ENCODE measurements at places on chromosomes 11 and 22.

DNA sequence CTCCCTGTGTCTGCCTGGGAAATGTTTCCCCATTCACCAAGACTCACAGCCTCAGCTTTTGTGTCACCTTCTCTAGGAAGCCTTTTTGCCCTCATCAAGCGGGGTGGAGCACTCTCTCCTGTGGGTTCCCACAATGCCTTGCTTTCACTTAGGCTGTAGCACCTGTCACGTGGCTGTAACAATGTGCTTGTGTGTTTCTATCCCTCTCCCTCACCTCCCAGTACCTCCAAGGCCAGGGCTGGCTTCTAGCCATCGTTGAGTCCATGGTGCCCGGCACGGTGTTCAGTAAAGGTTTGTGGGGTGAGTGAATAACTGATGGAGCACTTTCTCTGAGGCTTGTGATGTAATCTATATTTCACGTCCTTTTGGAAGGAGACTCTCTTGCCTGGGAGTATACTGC, 153.2 kb downstream of the TTC17 start:
- DNase-seq, result no peak

DNA sequence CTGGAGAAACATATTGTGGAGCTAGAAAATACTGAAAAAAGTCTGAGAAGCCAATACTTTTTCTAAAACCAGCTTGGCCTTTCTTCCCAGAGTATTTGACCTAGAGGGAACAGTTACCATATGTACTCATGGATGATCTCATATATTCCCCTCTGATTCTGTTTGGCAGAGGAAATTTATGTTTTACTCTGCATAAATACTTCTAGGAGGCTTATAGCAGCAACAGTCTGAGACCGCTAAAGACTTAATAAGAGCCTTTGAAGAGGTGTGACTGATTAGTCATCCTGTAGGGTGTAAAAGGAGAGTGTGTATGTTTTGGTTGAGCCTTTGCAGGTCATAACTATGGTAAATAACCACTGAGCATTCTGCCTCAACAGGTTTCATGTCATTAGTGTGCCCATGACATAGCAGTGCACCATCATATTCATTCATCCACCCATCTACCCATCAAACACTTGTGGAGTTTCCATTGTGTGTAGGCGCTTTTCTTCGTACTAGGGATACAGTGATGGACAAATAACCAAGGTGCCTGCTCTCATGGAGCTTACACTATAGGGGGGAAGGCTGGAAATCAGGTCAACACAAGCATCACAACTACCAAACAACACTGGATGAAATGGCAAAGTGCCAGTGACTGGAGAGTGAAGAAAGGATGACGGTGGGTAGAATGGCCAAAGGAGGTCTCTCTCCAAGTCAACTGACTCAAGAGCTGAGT, 44.5 kb downstream of the TRAF6 start:
- no peak for DNase-seq

- DNase-seq, result no peak
These were observed 72.6 kb downstream of the CCDC34 start for GRCh38 chr11:27290261-27291050.

- DNase-seq, result no peak
These were observed 10.6 kb downstream of the SELENOM start for GRCh38 chr22:31096657-31097279.

- no peak for DNase-seq
These were observed 84.4 kb downstream of the MTNR1B start for GRCh38 chr11:93053864-93054263.

GRCh38 chr22:42116848-42117424, 13.7 kb downstream of the CYP2D6 start:
- DNase-seq, result no peak

GRCh38 chr11:13315517-13316432, 38.2 kb downstream of the BMAL1 start:
- DNase-seq, result no peak

DNA sequence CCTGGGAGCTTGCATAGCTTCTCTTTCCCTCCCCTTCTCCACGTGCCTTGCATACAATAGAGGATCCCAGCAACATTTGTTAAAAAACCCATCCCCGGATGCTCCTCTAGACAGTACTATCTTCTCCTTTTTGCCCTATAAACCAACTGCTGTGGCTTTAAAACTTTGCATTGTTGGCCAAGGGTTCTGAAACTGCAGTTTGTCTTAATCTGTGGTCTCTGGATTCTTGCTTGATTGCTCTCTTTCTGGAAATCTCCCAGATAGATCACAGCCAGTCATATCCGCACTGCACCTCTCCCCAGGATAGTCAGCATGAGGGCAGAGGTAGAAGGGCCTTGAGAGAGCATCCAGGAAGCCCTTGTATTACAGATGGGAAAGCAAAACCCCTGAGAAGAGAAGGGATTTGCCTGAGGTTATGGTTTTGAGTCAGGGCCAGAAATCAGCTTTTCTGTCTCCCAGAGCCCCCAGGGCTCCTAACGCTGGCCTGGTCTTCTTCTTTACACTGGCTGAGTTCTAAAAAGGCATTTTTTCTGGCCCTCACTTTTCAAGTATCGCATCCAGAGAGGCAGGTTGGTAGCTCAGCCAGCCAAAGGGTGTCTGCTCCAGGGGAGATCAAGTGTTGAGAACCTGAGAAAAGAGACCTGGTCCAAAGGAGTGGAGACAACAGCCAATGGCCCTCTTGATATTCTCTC, 70.6 kb downstream of the ADM start:
- no peak for DNase-seq

GRCh38 chr11:63764679-63765647, 3.6 kb downstream of the ZFTA start:
- no peak for DNase-seq

DNA sequence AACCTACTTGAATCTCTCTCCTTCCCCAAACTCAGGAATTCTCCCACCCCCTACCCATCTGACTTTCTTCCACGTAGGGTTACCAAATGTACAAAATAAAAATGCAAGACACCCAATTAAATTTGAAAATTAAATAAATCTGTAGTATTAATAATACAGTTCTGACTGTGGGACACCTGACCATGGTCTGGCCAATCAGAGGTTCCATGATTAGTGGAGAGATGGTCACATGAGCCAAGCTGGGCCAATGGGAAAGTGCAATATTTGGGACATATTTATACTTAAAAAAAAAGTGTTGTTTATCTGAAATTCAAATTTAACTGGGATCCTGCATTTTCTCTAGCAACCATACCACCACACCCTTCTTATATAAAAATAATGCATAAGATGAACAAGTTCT, 29.8 kb upstream of the ASPHD2 start:
- DNase-seq, result no peak

DNA sequence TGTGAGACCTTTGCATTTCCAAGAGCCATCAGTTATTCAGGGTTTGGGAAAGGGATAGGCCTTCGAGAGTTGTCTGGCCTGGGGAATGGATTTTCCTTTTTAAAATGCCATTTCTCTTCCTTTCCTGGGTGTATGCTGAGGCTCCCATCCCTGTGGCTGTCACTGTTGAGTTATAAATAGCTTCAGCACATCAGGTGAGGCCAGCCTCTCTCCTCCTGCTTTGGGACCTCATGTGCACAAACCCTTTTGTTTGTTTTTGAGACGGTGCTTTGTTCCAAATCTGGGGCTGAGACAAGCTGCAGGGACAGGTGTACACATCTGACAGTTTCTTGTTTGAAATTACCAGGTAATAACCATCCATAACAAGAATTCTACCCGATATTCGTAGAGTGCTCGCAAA, 1.3 kb downstream of the TEF start:
- DNase-seq, result no peak

GRCh38 chr11:60371854-60372253, 6.5 kb upstream of the MS4A7 start:
- no peak for DNase-seq

Measured in midbrain (tissue), 1 donor.